NCI-H1694 treated with DMSO at 0.1 percent for 48 hours (cell line): ENCODE measurements at places on chromosomes 13 and 19.
A peak's percentile ranks its signal among the peaks of the same experiment; 100 is the strongest.

DNA sequence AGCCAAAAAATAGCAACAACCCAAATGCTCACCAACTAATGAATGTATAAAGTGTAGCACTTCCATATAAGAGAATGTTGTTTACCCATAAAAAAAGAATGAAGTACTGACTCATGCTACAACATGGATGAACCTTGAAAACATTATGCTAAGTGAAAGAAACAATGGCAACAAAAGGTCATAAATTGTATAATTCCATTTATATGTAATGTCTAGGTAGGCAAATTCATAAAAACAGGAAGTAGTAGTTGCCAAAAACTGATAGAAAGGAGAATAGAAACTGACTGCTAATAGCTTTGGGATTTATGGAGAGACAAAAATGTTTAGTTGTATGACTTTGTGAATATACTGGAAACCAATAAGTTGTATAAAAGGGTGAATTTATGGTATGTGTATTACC is 21.6 kb downstream of the MYCBP2 start:
- DNase-seq: no peak

GRCh38 chr19:29660835-29661234 is 4.4 kb upstream of the PLEKHF1 start:
- no peak for DNase-seq

- no peak for DNase-seq
These were observed 57.3 kb downstream of the IRS2 start for GRCh38 chr13:109728791-109729731.

DNA sequence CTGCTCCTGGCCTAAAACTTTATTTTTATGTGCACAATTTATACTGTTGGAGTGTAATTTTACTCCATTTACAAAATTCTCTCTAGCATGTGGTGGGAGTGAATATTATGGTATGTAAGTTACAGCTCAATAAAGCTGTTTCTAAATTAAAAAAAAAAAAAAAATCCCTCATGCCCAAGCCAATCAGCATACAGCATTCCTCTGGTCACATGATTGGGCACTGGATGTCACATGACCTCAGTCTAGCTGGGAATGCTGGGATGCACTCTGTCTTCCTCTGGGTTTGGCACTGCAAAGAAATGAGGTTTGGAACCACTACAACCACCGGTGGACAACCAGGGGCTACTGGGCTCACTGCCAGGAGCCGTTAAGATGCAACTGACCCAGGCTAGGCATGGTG is 67.6 kb downstream of the ZNF557 start:
- no peak for DNase-seq

- DNase-seq: no peak
These were observed 18.6 kb upstream of the COG3 start for GRCh38 chr13:45446181-45446580.

GRCh38 chr19:54653181-54653809 is 9.5 kb upstream of the LILRB4 start:
- DNase-seq: peak; percentile 24

- no peak for DNase-seq
These were observed 813.6 kb upstream of the MIR17HG start for GRCh38 chr13:90533866-90534265.

DNA sequence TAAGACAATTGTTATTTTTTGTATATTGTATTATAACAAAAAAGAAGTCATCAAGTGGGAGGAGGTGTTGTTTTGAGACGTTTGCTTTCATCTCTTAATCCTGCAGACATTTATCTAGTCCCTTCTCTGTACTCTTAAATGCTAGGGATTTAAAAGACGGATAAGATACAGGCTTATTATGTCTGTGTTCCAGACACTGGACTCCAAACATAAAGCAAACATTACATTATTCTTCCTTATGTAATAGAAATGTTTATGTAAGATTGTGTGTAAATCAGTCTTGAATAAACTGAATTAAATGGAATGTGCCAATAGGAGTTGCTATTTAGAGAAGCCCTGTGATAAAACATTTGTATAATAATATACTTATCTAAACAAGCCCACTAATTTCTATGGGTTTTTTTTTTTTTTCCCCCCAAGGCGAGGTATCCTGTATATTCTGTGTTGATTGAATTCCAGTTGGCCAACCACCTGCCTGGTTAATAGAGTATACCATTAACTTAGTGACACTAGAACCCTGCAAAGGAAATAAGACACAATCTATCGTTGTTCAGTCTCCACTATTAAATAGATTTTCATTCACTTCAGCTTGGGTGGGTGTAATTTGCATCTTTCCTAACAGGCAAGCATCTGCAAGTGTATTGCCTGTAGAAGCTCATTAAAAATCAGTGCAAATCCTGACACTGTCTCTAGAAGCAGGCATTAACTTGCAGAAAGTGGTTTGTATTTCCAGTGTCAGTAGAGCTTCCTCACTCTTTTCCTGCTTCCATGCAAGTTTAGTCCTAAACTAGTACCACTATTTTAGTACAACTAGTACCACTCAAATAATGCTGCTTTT is 69.0 kb downstream of the LRCH1 start:
- DNase-seq: peak; percentile 33

- no peak for DNase-seq
These were observed 8.2 kb downstream of the ZNF296 start for GRCh38 chr19:45068041-45068440.

- no peak for DNase-seq
These were observed 5.6 kb upstream of the AMH start for GRCh38 chr19:2243274-2244124.
